A549 treated with CORT108297 at 1 μM for 4 hours (cell line): ENCODE measurements at places on chromosomes 16 and 17. TPM values are rescaled to one million over a fixed set of nuclear protein-coding genes. Genes with fewer than 3 reads are reported as not detected.

NPIPA2 gene
- 1.2 to 1.9 TPM (median 1.4 TPM) in 5 replicates for total RNA-seq

PPY gene
- 0.22 TPM in 1 of 5 replicates, not detected in the others for total RNA-seq

HOXB6 gene
- 4.2 to 6.5 TPM (median 6.2 TPM) in 5 replicates for total RNA-seq

CFAP119 gene
- 4.4 to 9.9 TPM (median 9.0 TPM) in 5 replicates for total RNA-seq

SLC6A2 gene
- total RNA-seq = 0.03 to 0.08 TPM (median 0.04 TPM) in 3 of 5 replicates, not detected in the others

TPPP3 gene
- total RNA-seq = 8.5 to 14.6 TPM (median 13.3 TPM) in 5 replicates

KCNG4 gene
- total RNA-seq = not detected in 5 replicates

CBFA2T3 gene
- 0.22 to 0.56 TPM (median 0.31 TPM) in 5 replicates for total RNA-seq

TBC1D3D gene
- 0.05 to 0.16 TPM (median 0.10 TPM) in 4 of 5 replicates, not detected in the other for total RNA-seq

KRT33B gene
- total RNA-seq = 0.09 to 0.10 TPM (median 0.10 TPM) in 3 of 5 replicates, not detected in the others

CRHR1 gene
- 0.13 to 0.16 TPM (median 0.14 TPM) in 3 of 5 replicates, not detected in the others for total RNA-seq

FOXN1 gene
- 0.02 to 0.06 TPM (median 0.04 TPM) in 4 of 5 replicates, not detected in the other for total RNA-seq

CORO1A gene
- total RNA-seq = 2.6 to 3.7 TPM (median 2.8 TPM) in 5 replicates

PHKG2 gene
- 17.9 to 26.3 TPM (median 23.3 TPM) in 5 replicates for total RNA-seq

DNAH9 gene
- 0.02 TPM in 1 of 5 replicates, not detected in the others for total RNA-seq

TMC7 gene
- total RNA-seq = 7.2 to 10.8 TPM (median 9.9 TPM) in 5 replicates

CD300E gene
- total RNA-seq = 0.02 TPM in 1 of 5 replicates, not detected in the others

NPIPB9 gene
- total RNA-seq = 1.4 to 2.3 TPM (median 1.7 TPM) in 5 replicates

CCL8 gene
- total RNA-seq = not detected in 5 replicates
